ENCODE measurements at places on chromosomes 6 and 20.

- no peak for DNase-seq
Observed at GRCh38 chr20:6582449-6582848, 185.0 kb upstream of the BMP2 start.

DNA sequence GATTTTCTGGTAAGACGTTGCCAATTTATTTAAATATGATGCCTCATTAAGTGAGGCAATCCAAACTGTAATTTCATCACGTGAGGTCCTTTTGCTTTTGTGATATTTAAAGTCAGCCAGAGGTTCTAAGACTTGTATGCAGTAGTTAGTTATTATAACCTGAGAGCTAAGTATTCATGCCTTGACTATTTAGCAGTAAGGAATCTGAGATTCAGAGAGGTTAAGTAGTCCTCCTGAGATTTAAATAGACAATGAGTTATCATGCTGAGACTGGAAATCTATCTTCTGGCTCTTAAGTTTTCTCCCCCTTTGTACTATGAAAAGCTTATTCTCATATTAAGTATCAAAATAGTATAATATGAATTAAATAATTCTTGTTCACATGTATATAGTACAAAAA lies 158.0 kb downstream of the UTRN start:
- DNase-seq, result no peak

DNA sequence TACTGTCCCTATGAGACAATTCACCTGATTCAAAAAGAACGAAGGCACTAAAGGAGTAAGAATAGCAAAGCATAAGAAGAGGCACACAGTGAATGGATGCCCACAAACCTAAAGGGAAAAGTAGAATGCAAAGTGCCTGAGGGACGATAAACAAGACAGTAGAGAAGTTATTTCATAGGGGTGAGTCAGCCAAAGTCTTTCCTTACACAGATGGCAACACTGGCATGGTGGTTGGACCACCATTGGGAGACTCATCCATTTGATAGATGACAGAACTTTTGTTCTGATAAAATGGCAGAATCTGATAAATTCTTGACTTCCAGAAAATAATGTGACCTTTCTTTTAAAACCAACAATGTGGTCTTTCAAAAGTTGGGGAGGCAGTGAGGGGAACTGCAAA lies 148.1 kb upstream of the HDAC2 start:
- DNase-seq, result no peak

GRCh38 chr6:55674672-55675071 lies 95.7 kb upstream of the HMGCLL1 start:
- DNase-seq, result no peak

DNA sequence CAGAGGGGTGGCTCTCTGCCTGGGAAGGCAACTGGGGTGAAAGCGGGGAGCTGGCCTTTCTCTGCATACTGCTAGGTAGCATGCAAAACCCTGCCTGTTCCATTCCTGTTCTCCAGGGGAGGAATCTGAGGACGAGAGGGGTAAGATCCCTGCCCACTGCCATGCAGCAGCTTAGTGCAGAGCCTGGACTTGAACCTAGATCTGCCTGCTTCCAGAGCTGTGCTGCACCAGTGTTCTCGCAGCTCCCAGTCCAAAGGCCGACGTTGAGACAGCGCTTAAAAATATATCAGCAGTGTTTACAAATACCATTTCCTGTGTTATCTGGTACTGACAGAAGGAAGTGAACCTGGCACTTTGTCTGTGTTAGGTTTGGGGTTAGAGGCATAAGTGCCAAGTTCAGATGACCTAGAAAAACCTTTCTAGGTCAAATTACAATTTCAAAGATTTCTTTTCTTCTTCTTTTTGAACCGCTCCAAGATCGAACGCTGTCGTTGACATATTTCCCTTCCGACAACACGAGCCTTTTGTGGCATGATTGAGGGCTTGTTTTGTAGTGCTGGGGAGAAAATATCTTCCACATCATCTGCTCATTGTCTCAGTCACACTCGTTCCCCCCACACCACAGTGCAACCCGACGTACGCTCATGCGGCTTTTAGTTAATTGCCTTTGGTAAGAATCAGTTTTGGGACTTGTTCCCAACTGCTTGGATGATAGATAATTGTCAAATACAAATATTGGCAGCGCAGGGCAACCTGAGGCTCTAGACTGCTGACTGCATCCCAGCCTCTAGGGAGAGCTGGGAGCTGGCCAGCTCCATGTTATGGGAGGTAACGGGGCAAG lies 44.6 kb downstream of the TOX2 start:
- peak; percentile 28 for DNase-seq

DNA sequence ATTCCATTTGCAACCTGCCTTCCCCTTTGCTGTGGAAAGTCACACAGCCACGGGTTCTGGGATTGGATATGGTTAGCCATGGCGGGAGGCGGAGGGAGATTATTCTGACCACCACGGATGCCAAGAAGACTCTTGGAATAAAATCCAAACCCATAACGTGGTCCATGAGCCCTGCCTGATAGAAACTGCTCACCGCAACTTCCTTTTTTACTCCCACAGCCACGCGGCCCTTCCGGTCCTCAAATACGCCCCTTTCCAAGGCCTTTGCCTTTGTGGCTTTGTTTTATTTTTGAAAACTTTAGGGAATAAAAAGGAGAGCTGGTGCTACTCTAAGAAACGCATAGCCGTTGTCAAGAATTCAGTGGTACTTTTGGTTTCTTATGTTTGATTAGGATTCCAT lies 602.5 kb upstream of the CDH4 start:
- no peak for DNase-seq

- DNase-seq, result no peak
Observed at GRCh38 chr6:150002710-150003109, 22.6 kb downstream of the RAET1L start.

DNA sequence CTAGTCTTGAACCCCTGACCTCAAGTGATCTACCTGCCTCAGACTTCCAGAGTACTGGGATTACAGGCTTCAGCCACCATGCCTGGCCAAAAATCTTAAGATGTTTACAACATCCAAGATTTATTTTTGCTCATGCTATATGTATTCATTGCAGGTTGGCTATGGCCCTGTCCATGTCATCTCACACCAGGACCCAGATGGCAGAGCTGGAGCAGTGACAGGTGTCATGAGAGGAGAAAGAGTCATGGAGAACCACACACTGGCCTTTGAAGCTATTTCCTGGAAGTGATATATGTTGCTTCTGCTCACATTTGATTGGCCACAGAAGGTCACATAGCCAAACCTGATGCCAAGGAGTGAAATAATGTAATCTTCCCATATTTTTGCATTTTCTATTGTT lies 13.8 kb upstream of the DDR1 start:
- DNase-seq, result no peak

DNA sequence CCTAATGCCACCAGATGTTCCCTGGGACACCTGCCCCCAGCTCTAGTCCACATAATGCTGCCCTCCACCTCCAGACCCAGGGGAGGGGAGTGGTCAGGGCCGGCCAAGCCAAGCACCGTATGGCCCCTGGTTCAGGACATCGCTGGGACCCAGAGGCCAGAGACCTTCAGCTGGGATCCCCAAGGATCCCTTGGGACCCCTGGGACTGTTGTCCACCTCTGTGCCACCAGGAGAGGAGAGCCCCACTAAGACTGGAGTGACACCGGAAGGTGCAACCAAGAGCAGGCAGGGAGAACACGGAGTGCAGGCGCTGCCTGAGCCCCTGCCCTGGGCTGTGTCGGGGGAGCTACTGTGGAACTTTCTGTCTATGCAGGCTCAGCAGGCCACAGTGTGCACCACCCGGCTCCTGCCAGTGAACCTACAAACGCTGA lies 43.6 kb downstream of the CTCFL start:
- DNase-seq, result no peak
